ENCODE measurements at places on chromosomes 5 and 9. TPM values are rescaled to one million over a fixed set of nuclear protein-coding genes. Genes with fewer than 3 reads are reported as not detected.

Gene CDK5RAP2
- 80.6 TPM for total RNA-seq

Gene DNAJA1
- total RNA-seq: 108 TPM

Gene DOCK2
- 32.9 TPM for total RNA-seq

DNA sequence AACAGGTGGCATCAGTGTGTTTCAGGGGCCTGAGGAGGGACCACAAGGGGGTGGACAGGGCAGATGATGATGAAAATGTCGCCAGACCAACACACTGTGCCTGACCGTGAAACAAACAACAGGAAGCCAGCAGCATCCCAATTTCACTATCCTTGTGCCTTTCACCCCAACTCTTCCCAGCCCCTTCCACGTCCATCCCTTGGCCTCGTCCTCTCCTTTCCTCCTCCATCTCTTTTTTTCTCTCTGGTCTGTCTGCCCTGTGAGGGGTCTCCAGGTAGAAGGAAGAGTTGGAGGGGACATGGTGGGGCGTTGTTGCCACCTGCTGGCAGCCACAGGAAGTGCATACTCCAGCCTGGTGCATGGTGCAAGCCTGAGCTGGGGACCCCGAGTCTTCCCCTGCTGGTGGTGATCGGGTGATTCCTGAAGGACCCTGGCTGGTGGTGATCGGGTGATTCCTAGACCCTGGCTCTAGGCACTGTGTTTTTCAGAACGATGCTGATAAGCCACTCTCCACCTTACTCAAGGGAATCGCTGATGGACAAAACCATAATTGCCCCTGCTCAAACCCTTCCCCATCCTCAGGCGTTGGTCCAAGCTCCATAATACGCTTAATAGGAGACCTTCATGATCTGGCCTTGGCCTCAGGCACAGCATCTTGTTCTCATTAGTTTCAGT lies 21.7 kb upstream of the NSD1 start:
- no peak for DNase-seq

DNA sequence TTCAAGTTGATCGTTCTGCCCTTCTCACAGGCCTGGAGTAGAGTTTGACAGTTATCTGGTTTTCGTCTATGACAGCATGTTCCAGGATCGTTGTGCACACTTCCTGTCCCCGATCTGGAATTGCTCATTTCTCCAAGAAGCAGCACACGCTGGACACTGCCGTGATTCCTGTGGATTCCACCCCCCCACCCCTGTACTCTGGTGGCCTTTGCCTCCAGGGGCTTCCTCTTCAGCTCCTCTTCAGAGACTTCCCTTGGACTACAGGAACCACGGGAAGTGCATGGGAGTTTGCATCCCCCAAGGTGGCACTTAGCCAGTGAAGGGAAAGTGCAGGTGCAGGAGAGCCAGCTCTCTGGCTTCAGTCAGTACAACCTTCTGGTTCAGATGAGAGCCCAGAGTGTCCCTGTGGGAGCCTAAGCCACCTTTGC lies 160.7 kb downstream of the CACNA1B start:
- no peak for DNase-seq

DNA sequence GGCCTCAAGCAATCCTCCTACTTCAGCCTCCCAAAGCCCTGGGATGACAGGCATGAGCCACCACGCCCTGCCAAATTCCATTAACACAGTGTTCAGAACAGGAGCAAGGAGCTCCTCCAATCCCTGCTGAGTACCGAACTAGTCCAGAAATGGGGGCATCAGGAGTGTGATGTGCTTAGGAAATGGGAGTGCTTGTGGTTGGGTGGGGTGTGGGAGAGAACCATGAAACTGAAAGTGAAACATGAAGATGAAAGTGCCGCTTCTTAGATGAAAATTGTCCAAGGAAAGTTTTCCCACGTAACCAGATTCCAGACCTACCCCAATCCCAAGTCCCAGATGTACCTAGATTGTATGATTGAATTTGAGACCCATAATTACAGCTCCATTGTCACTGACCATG lies 16.7 kb upstream of the ZNF131 start:
- DNase-seq: no peak

Measured in sciatic nerve (tissue), 2 donors.